WTC11 (cell line): ENCODE measurements at places on chromosomes 4 and X. TPM values are rescaled to one million over a fixed set of nuclear protein-coding genes. Genes with fewer than 3 reads are reported as not detected.

CSAG3 gene
- 13.0 to 14.1 TPM (median 13.2 TPM) in 3 replicates for total RNA-seq

FGFBP2 gene
- 0.24 TPM in 1 of 3 replicates, not detected in the others for total RNA-seq

N4BP2 gene
- total RNA-seq: 28.5 to 31.7 TPM (median 28.9 TPM) in 3 replicates

SMARCA1 gene
- 46.1 to 57.3 TPM (median 54.9 TPM) in 3 replicates for total RNA-seq

NAA11 gene
- total RNA-seq: 0.09 TPM in 1 of 3 replicates, not detected in the others
